Progenitor cell of endocrine pancreas (in vitro differentiated cells): ENCODE measurements at places on chromosomes 7 and 10. TPM values are rescaled to one million over a fixed set of nuclear protein-coding genes. Genes with fewer than 3 reads are reported as not detected.

CPSF4 gene
- total RNA-seq, result 77.4 and 86.9 TPM in 2 replicates

MLXIPL gene
- total RNA-seq, result 47.3 and 48.6 TPM in 2 replicates

OAT gene
- 35.0 and 37.1 TPM in 2 replicates for total RNA-seq

HYAL4 gene
- not detected in 2 replicates for total RNA-seq

MET gene
- total RNA-seq, result 44.4 and 46.0 TPM in 2 replicates

KAZALD1 gene
- 1.3 and 2.0 TPM in 2 replicates for total RNA-seq

GTF2IRD1 gene
- total RNA-seq, result 52.6 and 60.7 TPM in 2 replicates

BTBD16 gene
- not detected in 2 replicates for total RNA-seq
